Uterus (tissue), 4 donors: ENCODE measurements at places on chromosomes 6 and 20. TPM values are rescaled to one million over a fixed set of nuclear protein-coding genes. Genes with fewer than 3 reads are reported as not detected.
A peak's percentile ranks its signal among the peaks of the same experiment; 100 is the strongest.

Gene PTCRA
- 2.0 TPM for total RNA-seq

Gene ARG1
- 1.3 TPM for total RNA-seq

Gene SDHAF4
- total RNA-seq = 16.2 TPM

Gene ADGRB3
- total RNA-seq = 15.6 TPM

Gene VPS52
- total RNA-seq = 58.4 TPM

Gene FABP7
- total RNA-seq = not detected

Gene KIAA0408
- 8.2 TPM for total RNA-seq

Gene NUP43
- 49.0 TPM for total RNA-seq

Gene CD40
- 2.6 TPM for total RNA-seq

Gene PAK5
- not detected for total RNA-seq

Gene PRICKLE4
- 10.9 TPM for total RNA-seq

DNA sequence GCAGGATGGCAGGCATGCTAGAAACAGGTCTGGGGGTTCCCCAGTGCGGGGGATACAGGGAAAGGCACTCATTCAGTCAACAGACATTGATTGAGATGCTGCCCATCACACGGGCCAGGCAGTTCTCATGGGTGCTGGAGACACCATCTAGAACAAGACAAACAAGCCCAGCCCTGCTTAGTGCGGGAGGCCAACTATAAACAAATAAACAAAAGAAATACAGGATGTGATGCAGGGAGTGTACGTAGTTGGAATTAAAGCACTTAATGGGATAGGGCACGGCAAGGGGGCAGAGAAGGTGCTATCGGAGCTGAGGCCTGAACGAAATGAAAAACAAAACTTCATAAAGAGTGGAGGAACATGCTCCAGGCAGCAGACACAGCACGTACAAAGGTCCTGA, 169.3 kb downstream of the PREX1 start:
- DNase-seq = no peak
- no peaks in the 10 kb centered on the region for H3K4me1 ChIP-seq
- H3K27me3 ChIP-seq = no peaks in the 10 kb centered on the region
- no peak overlapping the region for H3K4me3 ChIP-seq

DNA sequence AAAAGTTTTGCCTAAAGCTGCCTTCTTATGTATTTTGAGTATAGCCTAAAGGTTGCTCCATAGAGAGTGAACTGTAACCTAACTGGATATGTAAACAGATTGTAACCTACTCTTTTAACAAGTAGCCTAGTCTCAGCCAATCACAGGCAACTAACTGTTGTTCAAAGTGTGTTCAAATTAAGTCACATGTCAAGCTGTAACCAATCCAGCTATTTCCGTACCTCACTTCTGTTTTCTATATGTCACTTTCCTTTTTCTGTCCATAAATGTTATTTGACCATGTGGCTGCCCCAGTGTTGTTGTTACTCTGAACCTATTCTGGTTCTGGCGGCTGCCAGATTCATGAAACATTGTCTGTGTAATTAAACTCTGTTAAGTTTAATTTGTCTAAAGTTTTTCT, 47.4 kb upstream of the RNGTT start:
- H3K36me3 ChIP-seq = no peaks in the 10 kb centered on the region
- H3K27me3 ChIP-seq = no peaks in the 10 kb centered on the region
- H3K27ac ChIP-seq = no peak overlapping the region
- H3K4me1 ChIP-seq = no peaks in the 10 kb centered on the region

DNA sequence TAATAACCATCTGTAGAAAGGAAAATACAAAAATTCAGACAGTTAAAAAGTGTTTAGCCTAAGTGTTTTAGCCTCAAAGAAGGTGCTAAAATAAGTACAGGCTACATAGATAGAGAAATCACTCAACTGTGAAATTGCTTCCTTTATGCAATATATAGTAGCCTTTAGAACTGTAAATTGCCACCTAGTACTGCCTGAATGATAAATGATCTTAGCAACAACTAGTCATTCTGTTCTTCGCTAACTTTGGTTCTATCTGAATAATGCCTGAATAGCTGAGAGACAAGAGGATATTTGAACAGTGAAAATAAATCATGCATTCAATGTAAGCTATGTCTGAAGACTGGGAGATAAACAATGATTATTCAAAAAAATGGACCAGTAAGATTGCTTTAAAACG, 603.3 kb upstream of the PTCHD4 start:
- no peaks in the 10 kb centered on the region for H3K27me3 ChIP-seq
- no peaks in the 10 kb centered on the region for H3K4me1 ChIP-seq
- DNase-seq = no peak
- H3K36me3 ChIP-seq = no peaks in the 10 kb centered on the region
- no peak overlapping the region for H3K27ac ChIP-seq

GRCh38 chr6:108655806-108656651, 95.3 kb downstream of the FOXO3 start:
- no peak overlapping the region for H3K4me3 ChIP-seq
- no peaks in the 10 kb centered on the region for H3K36me3 ChIP-seq
- H3K27ac ChIP-seq = peak overlapping the region; percentile 79
- H3K4me1 ChIP-seq = peaks cover 33% of the 10 kb centered on the region
- DNase-seq = peak; percentile 38

DNA sequence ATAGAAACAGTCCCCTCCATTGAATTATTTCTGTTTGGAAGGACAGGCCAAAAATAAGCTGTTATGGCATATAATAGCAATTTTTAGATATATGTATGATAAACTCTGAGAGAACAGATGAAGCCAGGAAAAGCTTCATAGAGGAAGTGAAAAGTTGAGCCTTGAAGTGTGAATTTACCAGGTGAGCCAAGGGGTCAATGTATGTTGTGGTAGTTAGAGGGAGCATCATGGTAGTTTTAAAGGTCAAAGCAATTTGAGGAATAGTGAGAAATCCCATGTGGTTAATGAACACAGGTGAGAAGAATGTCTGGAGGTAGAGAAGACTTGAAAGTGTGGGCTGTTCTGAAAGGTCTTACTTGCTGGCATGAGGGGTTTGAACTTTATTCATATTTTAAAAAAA, 47.0 kb downstream of the COL19A1 start:
- H3K36me3 ChIP-seq = no peaks in the 10 kb centered on the region
- H3K27ac ChIP-seq = no peak overlapping the region
- no peaks in the 10 kb centered on the region for H3K4me1 ChIP-seq
- no peaks in the 10 kb centered on the region for H3K27me3 ChIP-seq
- no peak for DNase-seq

- no peaks in the 10 kb centered on the region for H3K4me1 ChIP-seq
- H3K36me3 ChIP-seq = no peaks in the 10 kb centered on the region
- no peak overlapping the region for H3K4me3 ChIP-seq
- H3K27me3 ChIP-seq = no peaks in the 10 kb centered on the region
- DNase-seq = no peak
- H3K27ac ChIP-seq = no peak overlapping the region
These were observed 119.4 kb upstream of the TSHZ2 start for GRCh38 chr20:52852714-52853113.

DNA sequence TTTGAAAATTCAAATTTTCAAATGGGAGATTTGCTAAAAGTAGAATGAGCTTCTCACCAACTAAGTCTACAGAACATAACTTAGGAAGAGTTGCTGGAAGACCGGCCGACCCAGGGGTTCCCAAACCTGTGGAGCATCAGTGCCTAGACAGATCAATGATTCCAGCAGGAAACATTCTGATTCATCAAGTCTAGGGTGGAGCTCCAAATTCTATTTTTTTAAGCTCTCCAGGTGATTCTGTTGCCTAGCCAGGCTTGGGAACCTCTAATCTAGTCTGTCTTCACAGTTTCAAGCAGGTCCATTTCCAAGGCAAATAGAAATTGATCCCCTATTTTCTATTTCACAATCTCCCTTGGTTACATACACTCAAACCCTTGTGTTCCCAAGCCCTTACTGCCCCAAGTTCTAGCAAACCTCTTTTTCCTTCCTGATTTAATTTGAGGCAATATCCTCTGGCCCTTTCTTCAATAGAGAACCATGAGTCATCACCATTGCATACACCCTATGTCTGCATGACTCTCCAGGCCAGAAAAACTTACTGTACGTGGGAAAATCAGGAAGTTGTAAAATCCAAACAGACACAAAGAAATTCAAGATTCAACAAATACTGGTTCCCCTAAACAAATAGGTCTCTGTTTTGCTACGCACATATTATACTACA, 8.9 kb downstream of the ATXN1 start:
- H3K27me3 ChIP-seq = no peaks in the 10 kb centered on the region
- H3K4me3 ChIP-seq = no peak overlapping the region
- no peaks in the 10 kb centered on the region for H3K36me3 ChIP-seq
- H3K27ac ChIP-seq = no peak overlapping the region

DNA sequence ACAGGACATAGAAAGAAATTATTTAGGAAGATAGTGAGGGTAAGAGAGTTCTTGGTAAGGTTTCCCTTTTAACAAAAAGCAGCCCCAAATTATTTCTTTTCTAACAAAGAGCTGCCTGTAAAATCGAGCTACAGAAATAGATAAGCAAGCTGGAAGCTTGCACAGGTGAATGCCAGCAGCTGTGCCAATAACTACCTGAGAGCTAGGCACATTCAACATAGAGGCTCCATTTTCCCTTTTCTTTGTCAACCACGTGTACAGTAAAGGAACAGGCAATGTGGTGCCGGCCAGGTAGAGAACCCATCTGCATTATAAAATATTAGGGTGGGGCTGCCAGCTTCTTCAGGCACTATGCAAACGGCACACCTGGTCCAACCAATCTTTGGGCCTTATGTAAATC, 341.6 kb upstream of the JAG1 start:
- H3K27ac ChIP-seq = no peak overlapping the region
- no peaks in the 10 kb centered on the region for H3K4me1 ChIP-seq
- no peaks in the 10 kb centered on the region for H3K27me3 ChIP-seq
- no peak for DNase-seq
- no peak overlapping the region for H3K4me3 ChIP-seq

- H3K27ac ChIP-seq = no peak overlapping the region
- H3K4me3 ChIP-seq = no peak overlapping the region
- H3K4me1 ChIP-seq = no peaks in the 10 kb centered on the region
- DNase-seq = no peak
- H3K27me3 ChIP-seq = no peaks in the 10 kb centered on the region
These were observed 111.1 kb downstream of the TOX2 start for GRCh38 chr20:44025756-44026155.

DNA sequence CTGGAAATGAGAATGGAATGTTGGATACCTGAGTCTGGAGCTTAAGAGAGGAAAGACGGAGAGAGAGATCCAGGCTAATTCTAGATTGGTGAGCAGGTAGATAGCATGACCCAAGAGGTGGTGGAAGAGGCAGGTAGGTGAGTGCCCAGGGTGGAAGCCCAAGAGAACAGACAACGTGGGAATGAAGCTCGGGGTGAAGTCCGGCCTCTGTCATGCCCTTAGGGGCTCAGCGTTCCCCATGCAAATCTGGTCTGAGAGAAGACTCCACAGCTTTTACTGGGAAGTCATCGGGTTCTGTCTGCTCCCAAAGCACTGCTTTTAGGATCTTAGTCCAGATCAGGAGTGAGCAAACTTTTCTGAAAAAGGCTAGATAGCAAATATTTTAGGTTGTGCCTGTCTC, 3.6 kb downstream of the NELFCD start:
- DNase-seq = no peak
- H3K27me3 ChIP-seq = no peaks in the 10 kb centered on the region
- H3K4me1 ChIP-seq = peaks cover 8% of the 10 kb centered on the region
- H3K27ac ChIP-seq = no peak overlapping the region
- H3K36me3 ChIP-seq = no peaks in the 10 kb centered on the region

DNA sequence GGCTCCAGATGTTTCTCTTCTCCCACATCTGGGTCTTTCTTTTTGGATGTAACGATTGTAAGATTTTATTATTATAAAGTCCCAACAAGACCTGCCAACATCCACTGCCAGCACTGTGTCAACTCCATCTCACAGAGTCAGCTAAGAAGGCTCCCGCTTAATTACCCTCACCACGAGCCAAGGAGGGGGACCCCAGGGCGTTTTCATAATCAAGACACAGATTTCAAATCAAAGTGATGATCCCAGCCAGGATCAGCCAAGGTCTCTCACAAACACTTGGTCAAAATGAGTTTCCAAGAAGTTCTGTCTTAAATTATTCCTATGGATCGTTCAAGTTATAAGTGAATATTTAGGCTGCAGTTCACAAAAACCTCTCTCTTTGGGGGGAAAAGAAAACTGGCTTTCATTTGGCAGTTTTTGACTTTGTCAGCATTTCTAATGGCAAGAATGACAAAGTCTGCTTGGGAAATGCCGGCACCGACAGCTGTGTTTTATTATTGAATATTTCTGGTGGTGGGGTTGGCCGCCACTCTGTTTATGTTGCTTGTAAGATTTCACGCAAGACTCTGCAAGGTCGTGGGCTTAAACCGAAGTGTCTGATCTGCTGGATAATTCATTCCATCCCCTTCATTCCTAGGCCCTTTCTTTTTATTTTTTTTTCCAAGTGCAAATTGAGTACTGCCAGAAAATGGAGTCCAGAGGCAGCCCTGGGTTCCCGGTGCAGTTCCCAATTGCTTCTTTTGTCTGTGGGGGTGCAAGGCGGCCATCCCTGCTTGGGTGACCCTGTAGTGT, 170.2 kb upstream of the PMEPA1 start:
- no peak overlapping the region for H3K4me3 ChIP-seq
- H3K27me3 ChIP-seq = no peaks in the 10 kb centered on the region
- DNase-seq = peak; percentile 65
- H3K36me3 ChIP-seq = no peaks in the 10 kb centered on the region

DNA sequence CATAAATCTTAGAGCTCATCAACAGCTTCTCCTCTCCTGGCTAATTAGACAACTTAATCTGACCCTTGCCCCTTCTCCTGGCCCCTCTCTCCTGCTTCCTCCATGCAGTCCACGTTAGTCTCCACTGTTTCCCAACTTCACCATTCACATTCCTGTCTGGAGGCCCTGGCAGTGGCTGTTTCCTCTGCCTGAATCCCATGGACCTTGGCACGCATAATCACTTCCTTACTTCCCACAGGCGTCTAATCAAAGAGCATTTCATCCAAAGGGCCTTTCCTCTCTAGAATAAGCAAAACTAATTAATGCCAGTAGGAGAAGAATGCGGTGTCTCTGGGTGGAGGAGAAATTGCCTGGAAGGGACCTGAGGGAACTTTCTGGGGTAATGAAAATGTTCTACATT, 16.4 kb upstream of the XRN2 start:
- no peaks in the 10 kb centered on the region for H3K27me3 ChIP-seq
- no peaks in the 10 kb centered on the region for H3K36me3 ChIP-seq
- H3K4me1 ChIP-seq = no peaks in the 10 kb centered on the region
- no peak overlapping the region for H3K27ac ChIP-seq
- H3K4me3 ChIP-seq = no peak overlapping the region
- DNase-seq = no peak

DNA sequence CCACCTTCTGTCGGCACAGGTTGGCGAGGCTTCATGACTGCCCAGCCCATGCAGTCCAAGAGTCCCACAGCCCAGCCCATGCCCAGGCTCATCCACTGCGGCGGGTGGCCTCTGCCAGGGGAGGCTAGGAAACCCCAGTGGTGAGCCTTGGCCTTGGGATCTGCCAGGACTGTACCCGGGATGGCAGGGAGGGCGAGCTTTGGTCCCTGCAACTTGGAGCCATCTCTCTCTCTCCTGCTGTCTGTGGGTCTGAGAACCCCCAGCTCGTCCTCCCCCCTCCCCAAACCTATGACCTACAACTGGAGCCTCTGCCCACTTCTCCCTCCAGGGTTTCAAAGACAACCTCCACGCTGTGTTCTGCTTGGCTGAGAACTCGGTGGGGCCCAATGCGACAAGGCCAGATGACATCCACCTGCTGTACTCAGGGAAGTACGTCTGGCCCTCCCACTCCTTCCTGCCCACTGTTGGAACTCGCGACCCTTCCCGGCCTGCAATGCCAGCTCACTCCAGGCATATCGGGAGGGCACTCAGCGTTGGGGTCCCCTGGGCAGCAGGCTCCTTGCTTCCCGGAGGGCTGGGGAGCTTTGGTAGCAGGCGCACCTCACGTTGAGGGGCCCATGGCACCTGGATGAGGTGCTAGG, 19.7 kb downstream of the NPEPL1 start:
- no peak overlapping the region for H3K27ac ChIP-seq
- H3K4me1 ChIP-seq = no peaks in the 10 kb centered on the region
- no peaks in the 10 kb centered on the region for H3K36me3 ChIP-seq
- DNase-seq = peak; percentile 9

- no peak overlapping the region for H3K4me3 ChIP-seq
- H3K27me3 ChIP-seq = no peaks in the 10 kb centered on the region
- no peaks in the 10 kb centered on the region for H3K4me1 ChIP-seq
These were observed 260.3 kb upstream of the FAM83B start for GRCh38 chr6:54586251-54586650.
